Tibial nerve (tissue), 4 donors: ENCODE measurements at places on chromosomes 5 and 9. TPM values are rescaled to one million over a fixed set of nuclear protein-coding genes. Genes with fewer than 3 reads are reported as not detected.

SMIM33 gene
- not detected for total RNA-seq

SAPCD2 gene
- not detected for total RNA-seq

DNA sequence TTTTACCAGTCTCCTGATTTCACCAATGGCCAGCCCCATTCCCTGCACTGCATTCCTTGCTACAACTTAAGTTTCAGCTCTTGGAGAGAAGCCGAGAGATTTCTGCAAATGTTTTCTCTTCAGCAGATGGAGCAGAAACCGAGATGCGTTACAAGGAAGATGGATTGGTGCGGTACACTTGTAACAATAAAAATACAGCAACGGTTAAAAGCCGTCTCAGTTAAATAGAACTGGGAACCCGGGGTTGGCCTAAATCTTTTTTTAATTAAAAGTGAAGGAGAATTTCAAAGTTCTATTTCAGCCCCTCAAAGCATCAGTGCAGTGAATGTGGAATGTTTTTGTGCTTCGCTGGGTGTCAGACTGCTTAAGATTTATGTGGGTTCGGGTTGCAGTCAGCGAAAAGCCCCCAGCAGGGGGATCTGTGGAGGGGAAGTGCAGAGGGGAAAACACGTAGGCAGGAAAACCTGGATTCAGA lies 19.8 kb downstream of the BRINP1 start:
- no peak for DNase-seq

- DNase-seq, result peak; percentile 6
These were observed 460 bp downstream of the DMRTA1 start for GRCh38 chr9:22446950-22447617.

GRCh38 chr9:136748201-136748600 lies at the start of gene LCN6:
Gene LCN6 (minus strand): TSS chr9:136748525. CDS start chr9:136748483, 42 bp downstream.
- DNase-seq, result no peak

DNA sequence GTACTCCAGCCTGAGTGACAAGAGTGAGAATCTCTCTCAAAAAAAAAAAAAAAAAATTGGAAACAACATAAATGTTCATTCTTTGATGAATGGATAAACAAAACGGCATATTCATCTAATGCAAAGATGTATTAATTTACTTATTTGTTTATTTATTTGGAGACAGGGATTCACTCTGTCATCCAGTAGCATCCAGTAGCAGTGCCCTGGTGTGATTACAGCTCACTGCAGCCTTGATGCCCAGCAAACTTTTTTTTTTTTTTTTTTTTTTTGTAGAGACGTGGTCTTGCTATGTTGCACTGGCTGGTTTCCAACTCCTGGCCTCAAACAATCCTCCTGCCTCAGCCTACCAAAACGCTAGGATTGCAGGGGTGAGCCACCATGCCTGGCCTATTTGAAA lies 24.4 kb downstream of the OR2V2 start:
- no peak for DNase-seq

- DNase-seq, result no peak
These were observed 260.9 kb downstream of the SH3GL2 start for GRCh38 chr9:17839776-17840175.

DNA sequence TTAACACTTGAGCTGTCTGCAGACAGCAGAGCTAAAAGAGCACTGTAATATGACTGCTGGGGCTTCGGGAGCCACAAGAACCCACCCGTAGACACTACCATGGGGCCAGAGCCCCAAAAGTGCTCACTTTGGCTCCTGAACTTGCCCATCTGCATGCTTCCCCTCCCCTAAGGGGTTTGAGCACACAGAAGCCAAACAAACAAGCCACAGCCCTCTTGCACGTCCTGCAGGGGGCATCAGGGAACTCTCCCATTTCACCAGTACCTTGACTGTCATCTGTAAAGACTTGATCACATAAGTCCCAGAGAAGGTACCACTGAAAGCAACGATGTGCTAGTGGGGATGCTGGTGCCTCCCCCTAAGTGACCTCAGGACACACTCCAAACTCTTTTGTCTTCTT lies 681.8 kb downstream of the SEMA5A start:
- no peak for DNase-seq

GRCh38 chr9:86605303-86605702 lies 251.1 kb upstream of the TUT7 start:
- no peak for DNase-seq

DNA sequence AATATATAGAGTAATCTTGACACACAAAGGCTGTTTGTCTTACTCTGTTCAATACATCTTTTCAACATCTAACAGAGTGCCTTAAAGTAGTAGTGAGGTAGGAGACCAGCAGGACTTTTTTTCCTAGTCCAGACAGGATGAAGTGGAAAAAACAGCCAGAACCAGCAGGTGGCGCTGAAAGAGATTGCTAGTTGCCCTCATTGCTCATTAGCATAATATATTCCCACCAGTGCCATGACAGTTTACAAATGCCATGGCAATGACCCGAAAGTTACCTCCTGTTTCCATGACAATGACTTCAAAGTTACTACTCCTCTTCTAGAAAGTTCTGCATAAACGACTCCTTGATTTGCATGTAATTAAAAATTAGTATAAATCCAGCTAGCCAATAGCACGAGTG lies 387.4 kb downstream of the ACTL7B start:
- DNase-seq, result no peak

GRCh38 chr5:147046281-147046680 lies 167.7 kb upstream of the PPP2R2B start:
- no peak for DNase-seq

CAMK2A gene
- total RNA-seq, result 2.4 TPM

- no peak for DNase-seq
These were observed 179.6 kb upstream of the PITX1 start for GRCh38 chr5:135213466-135214239.

DNA sequence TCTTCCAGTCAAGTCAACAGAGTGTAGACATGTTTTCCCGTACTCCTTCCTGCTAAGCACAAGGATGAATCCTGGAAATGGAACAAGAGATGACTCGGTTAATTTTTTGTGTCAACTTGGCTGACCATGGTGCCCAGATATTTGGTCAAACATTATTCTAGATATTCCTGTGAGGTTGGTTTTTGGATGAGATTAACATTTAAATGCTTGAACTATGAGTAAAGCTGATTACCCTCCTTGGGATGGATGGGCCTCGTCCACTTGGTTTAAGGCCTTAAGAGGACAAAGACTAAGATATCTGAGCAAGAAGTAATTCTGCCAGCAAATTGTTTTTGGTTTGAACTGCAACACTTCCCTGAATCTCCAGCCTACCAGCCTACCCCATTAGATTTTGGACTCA lies 338.1 kb upstream of the MSX2 start:
- no peak for DNase-seq

DNA sequence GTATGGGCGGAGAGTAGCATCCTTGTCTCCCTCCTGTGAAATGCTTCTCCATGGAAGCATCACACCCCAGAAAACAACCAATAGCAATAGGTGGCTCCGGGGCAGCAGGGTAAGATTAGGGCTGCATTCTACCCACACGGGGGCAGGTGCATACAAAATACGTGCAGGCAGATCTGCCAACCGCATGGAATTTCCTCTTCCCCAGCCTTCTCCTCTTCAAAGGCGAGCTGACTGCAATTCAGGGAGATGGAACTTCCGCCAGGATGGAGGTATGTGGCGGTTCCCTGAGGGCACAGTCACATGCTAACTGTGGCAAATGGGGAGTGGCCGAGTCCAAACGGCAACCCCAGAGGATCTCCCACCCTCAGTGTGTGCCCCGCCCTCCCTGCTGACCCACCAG lies 81.5 kb downstream of the LMNB1 start:
- DNase-seq, result no peak

DNA sequence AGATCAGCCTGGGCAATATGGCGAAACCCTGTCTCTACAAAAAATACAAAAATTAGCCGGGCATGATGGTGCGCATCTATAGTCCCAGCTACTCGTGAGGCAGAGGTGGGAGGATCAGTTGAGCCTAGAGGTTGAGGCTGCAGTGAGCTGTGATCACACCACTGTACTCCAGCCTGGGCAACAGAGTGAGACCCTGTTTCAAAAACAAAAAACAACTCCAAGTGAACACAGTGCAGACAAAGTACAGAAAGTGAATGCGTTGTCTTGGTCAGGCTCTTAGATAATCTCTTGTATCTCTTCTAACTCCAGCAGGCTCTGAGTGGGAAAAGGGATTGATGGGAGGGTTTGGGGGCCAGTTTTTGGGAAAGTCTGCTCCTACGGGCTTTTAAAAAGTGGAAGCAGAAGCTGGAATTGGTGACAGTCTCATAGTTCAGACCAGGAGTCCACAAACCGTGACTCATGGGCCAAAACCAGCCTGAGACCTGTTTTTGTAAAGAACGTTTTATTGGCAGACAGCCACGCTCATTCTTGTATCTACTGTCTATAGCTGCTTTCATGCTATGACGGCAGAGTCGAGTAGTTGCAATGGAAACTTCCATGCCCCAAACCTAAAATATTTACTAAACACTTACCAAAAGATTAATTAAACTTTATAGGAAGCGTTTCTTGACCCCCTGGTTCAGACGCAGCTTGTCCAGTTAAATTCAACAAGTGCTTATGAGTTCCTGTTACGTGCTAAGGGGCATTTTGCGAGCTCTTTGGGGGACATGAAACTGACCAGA lies 32.9 kb downstream of the NDST1 start:
- DNase-seq, result no peak

DNA sequence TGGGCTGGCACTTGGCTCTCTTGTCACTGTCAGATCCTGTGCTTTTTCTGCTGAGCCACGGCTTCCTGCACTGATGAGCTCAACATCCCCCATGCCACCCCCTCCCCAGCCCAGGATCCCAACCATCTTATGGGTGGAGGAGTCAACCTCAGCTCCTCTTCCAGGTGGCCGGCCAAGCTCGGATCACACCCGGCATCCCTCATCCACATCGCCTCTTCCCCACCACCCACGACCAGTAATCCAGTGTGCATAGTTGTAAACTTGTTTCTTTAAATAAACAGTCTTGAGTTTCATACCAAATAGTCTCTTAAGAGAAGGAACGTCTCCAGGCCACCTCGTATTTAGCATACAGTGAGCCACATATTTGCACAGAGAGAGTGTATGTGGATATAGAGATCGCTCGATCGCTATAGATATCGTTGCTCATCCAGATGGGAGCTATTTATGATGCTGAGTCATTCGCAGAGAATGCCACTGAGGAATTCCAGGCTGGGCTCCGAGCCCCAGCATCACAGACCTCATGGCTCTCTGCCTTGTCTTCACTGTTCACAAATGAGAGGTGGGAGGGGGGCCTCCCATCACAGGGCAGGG lies 61.8 kb upstream of the CPLX2 start:
- no peak for DNase-seq

TMOD1 gene
- total RNA-seq, result 33.5 TPM

PCDHA13 gene
- 0.66 TPM for total RNA-seq

SPINK13 gene
- total RNA-seq, result 1.0 TPM

- DNase-seq, result no peak
These were observed 1666.1 kb upstream of the WWC1 start for GRCh38 chr5:166625210-166625865.

- DNase-seq, result no peak
These were observed 50.5 kb downstream of the HACD4 start for GRCh38 chr9:20980832-20981455.

DNA sequence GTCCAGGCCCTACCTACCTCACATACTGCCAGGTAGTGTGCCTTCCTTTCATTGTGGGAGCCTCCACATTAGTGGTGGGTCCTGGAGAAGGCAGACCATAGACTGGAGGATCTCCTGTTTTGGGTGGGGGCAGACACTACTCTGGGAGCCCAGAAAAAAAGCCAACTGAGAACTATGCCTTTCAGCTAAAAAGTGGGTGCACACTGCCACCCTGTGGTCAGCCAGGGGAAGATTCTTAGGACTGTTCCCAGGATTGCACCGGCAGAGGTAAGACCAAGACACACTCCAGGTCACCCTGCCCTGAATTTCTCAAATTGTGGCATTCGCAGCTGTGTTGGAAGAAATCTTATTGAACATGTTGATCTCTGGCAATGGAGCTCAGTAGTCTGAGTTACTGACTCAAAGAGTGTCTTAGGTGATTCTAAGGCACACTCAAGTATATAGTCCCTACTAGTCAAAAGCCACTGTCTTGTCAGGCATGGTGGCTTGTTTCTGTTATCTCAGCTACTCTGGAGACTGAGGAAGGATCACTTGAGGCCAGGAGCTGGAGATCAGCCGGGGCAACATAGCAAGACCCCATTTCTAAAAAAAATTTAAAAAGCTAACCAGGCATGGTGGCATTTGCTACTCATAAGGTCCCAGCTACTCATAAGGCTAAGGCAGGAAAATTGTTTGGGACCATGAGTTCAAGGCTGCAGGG lies 3.6 kb downstream of the SIGMAR1 start:
- DNase-seq, result peak; percentile 54

GRCh38 chr5:60333005-60333571 lies 366.9 kb downstream of the DEPDC1B start:
- no peak for DNase-seq

ZFP37 gene
- total RNA-seq, result 2.9 TPM

GRCh38 chr5:1859099-1859498 lies 23.6 kb downstream of the IRX4 start:
- DNase-seq, result no peak
